ENCODE measurements at places on chromosomes 1 and 21.

DNA sequence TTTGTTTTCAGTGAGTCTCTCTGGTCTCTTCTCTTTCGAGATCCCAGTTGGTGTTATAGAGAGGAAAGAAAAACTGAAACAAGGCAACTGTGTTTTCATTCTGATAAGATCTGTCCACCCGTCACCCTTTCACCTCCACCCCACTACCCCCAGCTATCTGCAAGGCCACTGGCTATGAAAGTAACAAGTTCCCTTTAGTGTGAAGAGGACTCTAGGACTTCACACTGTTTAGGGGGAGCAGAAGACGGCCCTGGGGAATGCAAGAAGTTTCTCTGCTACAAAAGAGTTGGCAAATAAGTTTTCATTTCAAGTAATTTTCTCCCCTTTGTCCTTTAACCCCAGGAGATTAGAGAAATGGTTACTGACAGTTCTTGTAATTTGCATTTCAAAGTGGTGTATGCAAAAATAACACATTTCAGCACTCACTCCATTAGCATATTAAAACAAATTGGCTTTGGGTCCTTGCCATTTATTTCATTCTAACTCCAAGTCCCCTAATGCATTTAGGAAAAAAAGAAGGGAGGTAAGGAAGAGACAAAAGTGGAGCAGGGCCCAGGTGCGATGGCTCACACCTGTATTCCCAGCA, 79.6 kb upstream of the PPM1J start:
- no peak for DNase-seq

- DNase-seq: peak; percentile 49
These were observed at the start of gene PDE4B for GRCh38 chr1:65792669-65793358. Gene PDE4B (plus strand): TSS chr1:65792895.

GRCh38 chr1:154158307-154159125, 3.6 kb upstream of the NUP210L start:
- DNase-seq: no peak

GRCh38 chr1:83694449-83694848, 304.5 kb downstream of the TTLL7 start:
- DNase-seq: no peak

- DNase-seq: no peak
These were observed at the start of gene RUNX1 for GRCh38 chr21:35048706-35049617. Gene RUNX1 (minus strand): TSS chr21:35049302.

GRCh38 chr1:113858418-113858817, 13.1 kb downstream of the PTPN22 start:
- DNase-seq: no peak

DNA sequence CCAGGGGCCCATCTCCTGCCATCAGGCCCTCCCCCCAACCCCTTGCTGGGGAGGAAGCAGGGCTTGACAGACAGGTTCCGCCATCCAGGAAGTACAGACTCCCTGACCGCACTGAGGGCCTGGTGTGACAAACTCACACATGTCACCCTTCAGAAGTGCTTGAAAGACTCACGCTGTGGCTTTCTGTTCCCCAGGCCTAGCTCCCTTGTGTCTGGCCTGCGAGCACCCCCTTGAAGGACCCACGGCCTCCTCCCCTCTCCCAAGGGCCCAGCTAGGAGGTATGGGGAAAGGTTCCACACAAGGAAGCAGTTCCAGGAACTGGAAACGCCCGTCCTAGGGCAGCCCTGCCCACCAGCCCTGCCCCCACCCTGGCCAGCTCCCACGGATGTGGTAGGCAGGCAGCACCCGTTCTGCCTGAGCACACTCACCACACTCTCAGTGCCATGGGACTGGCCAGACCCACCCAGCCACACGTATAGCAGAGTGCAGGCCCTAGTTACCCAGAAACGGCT, 26.7 kb downstream of the SLC2A1 start:
- DNase-seq: peak; percentile 80

GRCh38 chr1:205927247-205927646, 16.0 kb downstream of the SLC26A9 start:
- DNase-seq: no peak

DNA sequence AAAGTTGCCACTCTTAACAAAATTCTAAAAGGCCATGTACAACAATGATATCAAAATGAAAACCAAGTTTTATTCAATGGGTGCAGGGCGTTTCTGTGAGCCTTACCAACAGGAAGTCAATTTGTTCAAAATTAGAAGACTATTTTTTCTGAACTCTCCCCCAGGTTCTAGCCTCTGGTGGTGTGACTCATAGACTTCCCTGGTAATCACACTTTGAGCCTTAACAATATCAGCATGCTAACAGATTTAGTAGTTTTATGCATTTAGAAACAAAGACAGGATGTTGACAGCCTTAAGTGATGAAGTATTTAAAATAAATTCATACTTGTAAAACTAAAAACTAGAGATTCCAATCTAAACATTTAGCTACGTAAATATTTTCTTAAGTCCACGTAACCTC, 88.4 kb downstream of the LRRC8C start:
- DNase-seq: no peak

DNA sequence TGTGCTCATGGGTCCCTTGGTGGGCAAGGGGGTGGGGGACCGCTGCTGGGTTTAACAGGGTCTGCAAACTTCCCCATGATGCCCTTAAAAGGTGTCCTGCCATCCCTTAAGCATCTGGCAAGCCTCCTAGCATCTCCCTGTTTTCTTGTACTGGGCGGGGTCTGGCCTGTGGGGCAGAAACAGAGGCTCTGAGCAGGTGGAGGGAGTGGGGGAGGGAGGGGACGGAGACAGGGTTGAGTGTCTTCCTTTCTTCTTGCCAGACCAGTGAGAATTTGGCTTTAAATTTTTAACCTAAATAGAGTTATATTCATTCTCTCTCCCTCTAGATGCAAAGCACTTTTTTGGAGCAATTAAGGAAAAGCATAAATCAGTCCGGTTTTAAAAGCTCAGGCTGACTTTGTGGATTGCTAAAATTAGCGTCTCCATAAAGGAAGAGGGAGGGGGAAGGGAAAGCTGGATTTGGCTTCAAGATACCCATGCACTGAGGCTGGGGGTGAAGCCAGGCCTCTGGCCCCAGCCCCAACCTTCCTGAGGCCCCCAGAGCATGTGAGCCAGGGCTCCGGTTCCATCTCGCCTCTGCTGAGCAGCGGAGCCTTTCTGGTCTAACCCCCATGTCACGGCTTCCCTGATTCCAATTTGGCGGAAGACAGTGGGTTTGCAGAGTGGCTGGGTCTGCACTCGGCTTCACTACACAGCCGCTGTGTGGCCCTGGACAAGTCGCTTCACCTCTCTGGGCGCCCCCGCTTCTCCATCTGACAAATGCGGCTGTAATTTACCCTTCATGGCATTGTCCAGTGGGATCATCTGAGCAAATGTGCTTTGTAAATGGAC, 25.3 kb downstream of the IGSF21 start:
- DNase-seq: no peak

- DNase-seq: no peak
These were observed 989 bp downstream of the ACTA1 start for GRCh38 chr1:229432905-229433304.

- no peak for DNase-seq
These were observed at the start of gene NLRP3 for GRCh38 chr1:247415423-247416361. Gene NLRP3 (plus strand): TSS chr1:247416173. CDS start chr1:247418801, 2,628 bp downstream.

- no peak for DNase-seq
These were observed 129.5 kb downstream of the TSEN15 start for GRCh38 chr1:184181044-184181443.

DNA sequence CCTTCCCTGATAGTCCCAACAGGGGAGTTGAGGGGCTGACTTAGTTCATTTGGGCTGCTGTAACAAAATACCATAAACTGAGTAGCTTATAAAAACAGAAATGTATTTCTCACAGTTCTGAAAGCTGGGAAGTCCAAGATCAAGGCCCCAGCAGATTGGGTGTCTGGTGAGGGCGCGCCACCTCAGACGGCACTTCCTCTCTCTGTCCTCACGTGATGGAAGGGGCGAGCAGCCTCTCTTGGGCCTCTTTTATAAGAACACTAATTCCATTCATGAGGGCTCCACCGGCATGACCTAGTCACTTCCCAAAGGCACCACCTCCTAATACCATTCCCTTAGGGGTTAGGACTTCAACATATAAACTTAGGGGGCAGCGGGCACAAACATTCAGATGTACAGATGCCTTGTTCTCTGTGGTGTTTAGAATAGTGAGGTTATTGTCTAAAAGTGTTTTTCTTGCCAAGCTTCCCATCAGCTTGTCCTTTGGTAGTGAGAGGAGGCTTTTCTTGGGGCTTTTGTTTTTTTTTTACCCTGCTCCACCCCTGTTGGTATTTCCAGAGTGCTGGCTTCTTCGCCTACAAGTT, 20.3 kb downstream of the NIPAL3 start:
- no peak for DNase-seq

DNA sequence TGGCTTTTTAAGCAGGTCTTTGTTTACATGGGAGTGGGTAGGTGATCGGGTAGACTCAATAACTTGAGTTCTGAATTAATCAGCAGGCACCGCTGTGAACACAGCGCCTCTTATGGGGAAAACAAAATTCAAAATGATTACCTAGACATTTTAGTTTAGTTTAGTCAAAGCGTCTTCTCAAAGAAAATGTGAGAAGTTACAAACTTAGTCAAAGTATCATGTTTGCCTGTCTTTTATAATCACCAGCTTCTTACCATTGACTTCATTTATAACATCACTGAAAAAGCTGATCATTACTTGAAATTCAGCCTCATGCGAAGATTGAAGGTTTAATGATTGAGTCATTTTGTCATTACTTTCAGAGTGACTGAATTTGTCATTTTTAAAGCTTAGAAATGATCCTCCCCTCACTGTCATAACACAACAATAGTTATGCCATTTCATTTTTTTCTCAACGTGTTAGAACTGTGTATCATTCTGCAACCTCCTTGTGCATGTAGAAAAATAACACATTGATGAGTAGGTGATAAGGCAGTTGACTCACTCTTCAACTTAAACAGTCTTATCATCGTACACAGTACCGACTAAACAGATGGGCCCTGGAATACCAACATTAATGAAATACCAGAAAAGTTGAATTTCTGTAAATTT, 188.5 kb downstream of the NFIA start:
- no peak for DNase-seq

- no peak for DNase-seq
These were observed 223.4 kb upstream of the DUSP10 start for GRCh38 chr1:221965252-221965651.

GRCh38 chr1:25664357-25665199, 48.0 kb downstream of the MAN1C1 start:
- DNase-seq: peak; percentile 51

DNA sequence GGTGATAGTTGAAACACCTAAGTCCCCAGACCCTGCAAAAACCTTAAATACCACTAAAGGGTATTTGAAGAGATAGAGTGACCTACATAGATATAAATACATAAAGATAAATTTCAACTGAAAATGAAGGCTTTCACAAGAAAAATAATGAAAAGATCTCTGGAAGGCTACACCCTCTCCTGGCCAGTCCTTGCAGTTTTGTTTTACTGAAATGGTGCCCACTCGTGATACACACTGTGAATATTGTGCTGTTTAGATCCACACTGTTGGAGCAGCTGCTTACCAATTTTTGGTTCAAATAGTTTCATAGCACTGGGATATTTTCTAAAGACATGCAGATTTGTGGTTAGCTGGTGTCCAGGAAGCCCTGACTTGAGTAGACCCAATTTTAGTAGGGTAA, 31.5 kb upstream of the RNF187 start:
- no peak for DNase-seq

DNA sequence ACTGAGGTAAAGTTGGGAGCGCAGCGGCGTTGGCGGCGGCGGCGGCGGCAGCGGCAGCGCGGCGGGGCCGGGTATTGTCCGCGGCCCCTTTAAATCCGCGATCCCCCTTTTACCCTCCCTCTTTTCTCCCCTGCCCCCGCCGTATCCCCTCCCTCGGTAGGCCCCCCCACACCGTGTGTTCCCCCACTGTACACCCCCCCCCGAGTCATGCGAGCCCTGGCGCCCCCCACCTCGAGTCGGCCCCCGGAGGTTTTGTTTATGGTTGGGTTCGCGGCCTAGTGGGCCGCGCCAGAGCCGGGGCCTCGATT, 169 bp downstream of the UBAP2L start:
- DNase-seq: no peak

- no peak for DNase-seq
These were observed 293.9 kb downstream of the BRINP2 start for GRCh38 chr1:177464686-177465085.

DNA sequence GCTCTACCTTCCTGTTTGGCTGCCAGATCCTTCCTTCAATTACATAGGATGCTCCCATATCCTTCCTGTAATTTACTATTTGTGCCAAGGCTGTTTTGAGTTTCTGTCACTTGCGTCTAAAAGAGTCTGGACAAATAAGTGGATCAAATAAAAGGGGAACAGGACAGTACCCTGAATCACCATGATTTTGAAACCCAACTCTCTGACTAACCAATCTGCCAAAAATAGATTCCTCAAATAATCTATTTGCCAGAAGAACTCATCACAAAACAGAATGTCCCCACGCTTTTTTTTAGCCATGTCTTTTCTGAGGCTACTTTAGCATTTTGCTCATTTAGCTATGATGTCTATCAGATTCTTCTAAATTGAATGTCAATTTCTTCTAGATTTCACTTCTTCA, 392.6 kb downstream of the NTNG1 start:
- DNase-seq: no peak

- peak; percentile 34 for DNase-seq
These were observed 5.6 kb upstream of the FAM131C start for GRCh38 chr1:16078925-16079656.

DNA sequence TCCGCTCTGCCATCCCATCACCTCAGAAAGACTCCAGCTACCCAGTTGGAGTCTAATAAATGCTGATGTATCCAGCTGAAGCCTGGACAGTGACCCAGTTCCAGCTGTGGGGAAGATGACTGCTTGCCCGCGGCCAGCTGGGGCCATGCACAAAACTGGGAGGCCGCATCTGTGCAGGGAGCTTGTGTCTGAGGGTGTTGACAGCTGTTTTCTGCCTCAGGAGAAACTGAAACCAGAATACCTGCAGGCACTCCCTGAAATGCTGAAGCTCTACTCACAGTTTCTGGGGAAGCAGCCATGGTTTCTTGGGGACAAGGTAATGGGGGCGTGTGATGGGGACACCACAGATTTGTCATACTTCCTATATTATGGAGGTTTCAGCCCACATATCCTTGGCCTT, 3.2 kb downstream of the GSTM2 start:
- no peak for DNase-seq

DNA sequence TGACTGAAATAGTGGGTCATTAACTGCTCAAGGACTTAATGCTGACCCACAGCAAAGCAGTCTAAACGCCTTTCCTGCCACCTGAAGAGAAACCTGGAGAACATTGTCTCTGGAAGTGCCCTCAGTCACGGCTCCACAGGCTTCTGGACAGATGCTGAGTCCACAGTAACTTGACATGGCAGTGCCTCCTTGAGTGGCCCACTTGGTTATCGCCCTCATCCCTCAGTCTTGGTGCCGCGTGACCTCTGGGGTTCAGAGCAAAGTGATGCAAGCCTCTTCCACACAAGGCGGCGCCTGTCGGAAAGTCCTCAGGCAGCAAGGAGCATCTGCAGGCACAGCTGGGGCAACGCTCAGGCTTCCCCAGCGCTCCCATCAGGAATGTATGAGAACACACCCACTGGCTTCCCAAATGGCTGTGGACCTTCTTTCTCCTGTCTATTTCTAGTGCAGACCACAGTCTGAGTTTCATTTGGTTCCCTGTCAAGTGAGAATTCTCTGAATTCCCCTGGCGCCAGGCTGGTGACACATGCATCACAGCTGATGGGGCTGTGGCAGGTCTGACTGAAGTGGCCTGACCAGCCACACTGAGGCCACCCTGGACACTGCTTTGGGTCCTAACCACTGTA, 13.0 kb upstream of the ANGPTL7 start:
- no peak for DNase-seq

Measured in DMS153 (cell line).